GM20000 (cell line): ENCODE measurements at places on chromosomes 16 and 17.

GRCh38 chr17:81895400-81895799 is 3.9 kb downstream of the ANAPC11 start:
- no peak for DNase-seq

DNA sequence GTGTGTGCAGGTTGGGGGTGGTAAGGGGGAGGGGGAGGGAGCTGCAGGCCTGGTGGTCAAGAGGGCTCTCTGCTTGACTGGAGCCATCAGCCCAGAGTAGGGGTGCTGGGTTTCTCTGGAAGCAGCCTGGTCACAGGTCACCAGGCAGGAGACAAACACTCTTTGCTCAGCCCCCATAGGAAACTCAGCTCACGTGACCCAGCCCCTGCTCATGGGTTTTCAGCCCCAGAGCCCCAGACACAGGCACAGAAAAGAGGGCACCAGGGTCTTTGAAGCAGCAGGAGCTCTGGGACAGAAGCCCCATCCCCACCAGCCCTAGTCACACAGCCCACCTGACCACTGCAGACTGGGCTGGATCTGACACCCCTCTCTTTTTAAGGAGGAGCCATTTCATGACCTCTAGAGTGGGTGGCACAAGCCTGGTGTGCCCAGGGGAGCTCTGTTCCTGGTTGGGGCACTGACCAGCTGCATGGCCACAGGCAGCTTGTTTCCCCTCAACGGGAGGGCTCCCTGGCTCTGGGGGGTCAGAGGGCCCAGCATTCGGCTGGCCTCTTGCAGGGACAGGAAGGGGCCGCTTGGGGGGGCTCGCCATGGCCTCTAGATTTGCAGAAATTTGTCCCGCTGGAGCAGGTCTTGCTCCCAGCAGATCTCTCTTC is 13.8 kb upstream of the CD79B start:
- peak; percentile 74 for DNase-seq

- no peak for DNase-seq
These were observed 5.6 kb downstream of the SBK1 start for GRCh38 chr16:28297784-28298510.

GRCh38 chr16:68529608-68529930 is 9.5 kb upstream of the ZFP90 start:
- no peak for DNase-seq

GRCh38 chr16:53429221-53429943 is 4.9 kb upstream of the RBL2 start:
- DNase-seq = no peak

DNA sequence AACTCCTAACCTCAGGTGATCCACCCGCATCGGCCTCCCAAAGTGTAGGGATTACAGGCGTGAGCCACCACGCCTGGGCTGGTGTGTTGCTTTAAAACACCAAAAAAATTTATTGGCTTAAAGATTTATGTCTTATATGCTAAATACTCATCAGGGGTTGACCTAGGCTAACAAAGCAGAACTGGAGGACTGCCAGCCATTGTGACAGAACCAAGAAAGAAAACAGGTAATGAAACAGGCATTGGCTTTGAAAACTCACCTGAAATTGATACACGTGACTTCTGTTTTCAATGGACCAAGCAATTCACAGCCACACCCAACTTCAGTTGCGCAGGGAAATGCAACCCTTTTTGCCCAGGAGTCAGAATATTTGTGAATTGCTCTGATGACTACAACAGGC is 4.9 kb upstream of the PHAF1 start:
- no peak for DNase-seq

GRCh38 chr17:31679667-31680066 is 179.4 kb downstream of the COPRS start:
- no peak for DNase-seq

- no peak for DNase-seq
These were observed 9.1 kb downstream of the RMI2 start for GRCh38 chr16:11354407-11354732.

GRCh38 chr17:40612599-40613244 is 34.9 kb downstream of the SMARCE1 start:
- no peak for DNase-seq

DNA sequence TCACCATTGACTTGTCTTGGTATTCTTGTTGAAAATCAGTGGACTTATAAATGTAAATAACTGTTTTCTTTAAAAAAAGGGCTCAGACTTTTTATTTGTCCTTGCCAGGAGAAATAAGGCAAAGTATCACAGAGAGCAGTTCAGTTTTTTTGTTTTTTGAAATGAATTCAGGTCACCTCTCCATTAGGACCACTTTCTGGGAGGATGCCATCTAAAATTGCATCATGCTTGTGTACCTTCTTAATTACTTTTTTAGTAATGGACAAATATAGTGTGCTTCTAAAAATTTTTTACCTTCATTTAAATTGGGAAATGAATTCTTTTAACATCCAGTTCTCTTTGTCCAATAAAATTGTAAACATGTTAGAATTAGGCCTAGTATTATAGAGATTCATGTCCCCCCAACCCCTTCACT is 210.0 kb downstream of the BCAS3 start:
- no peak for DNase-seq

GRCh38 chr17:7846063-7846735 is 8.7 kb upstream of the TMEM88 start:
- DNase-seq = no peak

- DNase-seq = no peak
These were observed 46.8 kb downstream of the FOXK2 start for GRCh38 chr17:82566129-82566960.

- no peak for DNase-seq
These were observed 15.1 kb downstream of the TTYH2 start for GRCh38 chr17:74228306-74228978.

DNA sequence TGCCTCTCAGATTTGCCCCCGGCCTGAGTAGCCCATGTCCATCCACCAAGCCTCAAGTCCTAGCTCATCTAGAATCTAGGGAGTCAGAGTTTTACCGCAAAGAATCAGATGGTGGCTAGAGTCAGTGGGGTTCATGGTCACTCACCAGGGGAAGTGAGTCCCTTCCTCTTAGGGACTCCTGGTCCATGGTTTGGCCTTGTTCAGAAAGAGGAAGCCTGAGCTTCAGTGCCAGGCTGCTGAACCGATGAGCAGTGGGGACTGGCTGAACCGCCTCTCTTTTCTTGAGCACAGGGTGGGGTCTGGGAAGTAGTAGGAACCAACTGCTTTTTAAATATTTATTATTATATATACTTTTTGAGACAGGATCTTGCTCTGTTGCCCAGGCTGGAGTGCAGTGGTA is 160.3 kb downstream of the NTN1 start:
- DNase-seq = no peak

DNA sequence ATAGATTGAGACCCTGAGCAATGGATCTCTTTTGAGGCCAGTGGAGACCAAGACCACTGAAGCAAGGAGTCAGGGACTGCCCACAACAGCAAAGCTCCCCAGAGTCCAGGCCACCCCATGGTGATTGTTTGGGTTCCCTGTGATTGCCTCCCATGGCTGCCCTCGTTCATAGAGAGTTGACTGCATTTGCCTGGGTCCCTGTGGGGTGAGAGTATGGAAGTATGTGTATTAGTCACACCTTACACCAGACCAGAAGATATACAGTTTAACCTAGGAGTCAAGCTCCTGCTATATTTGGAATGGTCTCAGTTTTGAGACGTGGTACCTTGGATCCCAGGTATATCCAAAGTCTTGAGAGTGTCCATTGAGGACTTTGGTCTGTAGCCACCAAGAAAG is 20.2 kb downstream of the HLF start:
- DNase-seq = no peak

GRCh38 chr17:77810536-77810935 is 148.0 kb upstream of the TNRC6C start:
- no peak for DNase-seq

DNA sequence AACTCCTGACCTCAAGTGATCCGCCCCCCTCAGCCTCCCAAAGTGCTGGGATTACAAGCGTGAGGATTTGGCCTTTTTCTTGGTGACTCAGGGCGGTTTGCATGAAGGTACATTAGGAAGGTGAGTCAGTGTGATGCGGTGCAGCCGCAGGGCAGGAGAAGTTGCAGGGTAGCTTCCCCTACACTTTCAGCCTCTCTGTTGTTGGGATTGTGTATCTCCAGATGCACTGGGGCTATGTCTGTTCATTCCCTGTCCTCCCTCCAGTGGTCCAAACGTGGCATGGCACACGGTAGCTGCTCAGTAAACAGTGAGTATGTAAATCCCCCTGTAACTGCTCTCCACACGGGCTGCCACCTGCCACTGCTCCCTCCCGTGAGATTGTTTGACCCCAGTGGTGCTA is 109.1 kb upstream of the CDC42EP4 start:
- no peak for DNase-seq

GRCh38 chr17:57920916-57921703 is 34.1 kb downstream of the CUEDC1 start:
- no peak for DNase-seq

DNA sequence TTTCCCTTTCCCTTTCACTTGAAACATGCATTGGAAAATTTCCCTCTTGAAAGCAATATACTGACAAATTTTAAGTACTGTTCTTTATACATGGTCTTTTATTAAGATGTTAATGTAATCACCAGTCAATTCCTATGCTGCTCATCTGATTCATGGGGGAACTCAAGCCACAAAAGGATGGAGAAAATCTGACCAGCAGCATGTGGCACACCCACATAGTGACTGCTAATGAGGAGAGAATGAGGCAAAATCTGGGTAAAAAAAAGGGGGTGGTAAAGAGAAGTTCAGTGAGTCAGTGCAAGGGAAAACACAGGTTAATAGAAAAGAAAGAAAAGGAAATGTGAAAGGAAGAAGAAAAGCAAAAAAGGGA is 11.3 kb downstream of the RFFL start:
- DNase-seq = no peak

DNA sequence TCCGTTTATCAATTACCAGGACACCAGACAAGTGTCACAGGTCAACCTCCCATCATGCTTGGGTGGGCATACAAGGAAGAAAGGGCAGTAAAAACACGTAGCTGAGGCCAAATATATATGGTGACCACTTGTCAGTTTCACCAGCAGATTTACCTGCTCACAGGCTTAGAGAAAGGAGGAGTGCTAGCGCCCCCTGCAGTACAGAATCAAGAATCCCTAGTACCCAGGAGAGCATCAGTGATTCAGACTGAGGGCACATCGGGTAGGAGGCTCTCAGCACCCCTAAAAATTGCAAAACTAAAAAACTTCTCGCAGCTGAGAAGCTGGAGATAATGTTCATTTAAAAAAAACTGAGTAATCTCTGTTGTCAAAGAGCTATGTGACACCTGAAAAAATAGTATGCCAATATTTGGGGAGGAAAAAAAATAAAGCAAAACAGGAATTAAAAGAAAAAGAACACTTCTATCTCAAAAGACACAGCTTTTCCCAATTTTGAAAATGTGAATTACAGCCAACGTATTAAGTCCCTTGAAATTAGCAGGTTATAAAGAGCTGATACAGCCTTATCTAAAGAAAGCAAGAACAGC is 21.2 kb upstream of the MON1B start:
- DNase-seq = peak; percentile 27

GRCh38 chr16:13154799-13155198 is 253.4 kb downstream of the SHISA9 start:
- DNase-seq = no peak

DNA sequence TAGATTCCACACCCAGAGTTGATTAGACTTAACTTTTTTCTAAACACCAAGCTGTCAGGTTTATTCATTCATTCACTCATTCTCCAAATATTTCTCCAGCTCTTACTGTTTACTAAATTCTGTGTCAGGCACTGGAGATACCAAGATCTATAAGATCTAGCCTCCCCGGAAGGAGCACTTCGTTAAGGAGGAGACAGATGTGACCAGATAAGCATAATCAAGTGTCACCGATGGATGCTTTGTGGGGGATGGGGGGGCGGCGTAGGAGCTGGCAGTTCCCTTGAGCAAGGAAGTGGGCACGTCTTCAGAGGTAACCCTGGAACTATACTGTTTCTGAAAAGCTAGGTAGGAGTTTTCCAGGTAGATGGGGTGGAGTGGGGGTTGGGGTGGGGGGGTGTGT is 3.8 kb upstream of the RPL26 start:
- DNase-seq = no peak

- no peak for DNase-seq
These were observed 44.2 kb upstream of the NDRG4 start for GRCh38 chr16:58455750-58456149.

GRCh38 chr16:23726710-23727109 is 13.7 kb upstream of the ERN2 start:
- DNase-seq = no peak

DNA sequence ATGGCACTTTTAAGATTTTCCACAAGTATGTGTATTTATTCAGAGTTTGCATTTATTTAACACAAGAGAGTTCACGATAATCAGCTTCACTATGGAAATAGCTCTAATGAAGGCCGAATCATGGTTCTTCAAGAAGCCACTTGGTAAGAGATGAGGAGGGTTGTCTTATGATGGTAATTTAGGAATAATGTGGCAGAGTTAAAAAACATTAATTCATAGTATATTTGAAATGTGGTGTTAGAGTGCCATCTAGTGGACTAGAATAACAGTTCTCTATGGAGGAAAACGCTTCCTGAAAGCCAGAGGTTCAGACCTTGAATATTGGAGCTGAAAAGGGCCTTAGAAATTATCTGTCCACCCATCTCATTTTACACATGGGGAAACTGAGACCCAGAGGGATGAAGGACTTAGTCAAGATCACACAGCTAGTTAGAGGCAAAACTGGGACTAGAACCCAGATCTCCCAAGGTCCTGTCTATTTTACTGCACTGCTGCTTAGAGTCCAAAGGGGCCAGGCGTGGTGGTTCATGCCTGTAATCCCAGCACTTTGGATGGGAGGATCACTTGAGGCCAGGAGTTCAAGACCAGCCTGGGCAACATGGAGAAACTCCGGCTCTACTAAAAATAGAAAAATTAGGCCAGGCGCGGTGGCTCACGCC is 33.8 kb upstream of the KPNB1 start:
- peak; percentile 36 for DNase-seq

DNA sequence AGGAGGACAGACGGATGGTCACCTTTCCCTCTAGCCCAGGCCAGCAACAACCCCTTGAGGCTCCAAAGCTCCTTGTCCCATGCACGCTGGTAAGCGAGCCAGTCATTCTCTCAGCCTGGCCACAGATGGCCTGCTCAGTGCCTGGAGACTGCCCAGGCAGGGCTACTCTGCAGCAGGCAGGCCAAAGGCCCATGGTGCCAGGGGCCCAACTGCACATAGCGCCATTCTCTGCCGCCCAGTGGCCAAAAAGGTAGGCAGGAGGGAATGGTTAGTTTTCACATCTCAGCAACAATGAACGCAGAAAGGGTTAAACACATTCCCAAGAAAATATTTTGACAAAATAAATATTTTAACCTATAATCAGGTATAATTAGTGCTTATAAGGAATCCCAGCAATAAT is 7.7 kb upstream of the SREBF1 start:
- DNase-seq = no peak

DNA sequence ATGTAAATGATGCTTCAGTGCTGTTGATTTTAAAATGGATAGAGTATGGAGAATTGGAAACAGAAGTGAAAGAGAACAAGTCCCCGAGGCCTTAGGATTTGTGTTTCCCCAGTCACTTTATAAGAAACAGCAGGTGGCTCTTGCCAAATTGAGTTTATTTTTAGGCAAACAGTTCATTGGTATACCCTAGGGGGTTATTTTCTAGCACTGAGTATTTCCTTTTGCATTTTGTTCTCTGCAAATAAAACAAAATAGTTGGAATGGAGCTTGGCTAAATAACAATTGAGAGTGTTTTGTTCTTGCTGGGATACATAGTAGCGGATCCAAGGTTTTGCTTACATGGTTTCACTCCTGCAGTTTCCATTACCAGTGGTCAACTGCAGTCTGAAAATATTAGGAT is 591.1 kb upstream of the C16orf82 start:
- DNase-seq = no peak
